Body of pancreas (tissue), 4 donors: ENCODE measurements at places on chromosomes 11 and 22.
A peak's percentile ranks its signal among the peaks of the same experiment; 100 is the strongest.

DNA sequence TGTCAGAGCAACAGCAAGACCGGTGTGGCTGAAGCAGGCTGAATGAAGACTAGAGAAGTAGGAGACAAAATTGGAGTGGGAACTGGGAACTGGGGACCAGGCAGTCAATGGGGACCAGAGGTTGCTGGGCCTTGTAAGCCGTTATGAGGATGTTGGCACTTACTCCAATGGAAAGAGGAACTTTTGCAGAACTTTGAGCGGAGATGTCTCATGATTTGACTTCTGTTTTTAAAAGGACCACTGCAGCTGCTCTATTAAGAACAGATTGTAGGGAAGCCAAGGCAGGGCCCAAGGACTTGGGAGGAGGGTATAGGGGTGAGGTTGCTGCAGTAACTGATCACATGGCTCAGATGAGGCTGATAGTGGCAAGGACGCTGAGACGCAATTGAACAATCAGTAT lies 34.2 kb downstream of the IL18 start:
- no peak for DNase-seq

DNA sequence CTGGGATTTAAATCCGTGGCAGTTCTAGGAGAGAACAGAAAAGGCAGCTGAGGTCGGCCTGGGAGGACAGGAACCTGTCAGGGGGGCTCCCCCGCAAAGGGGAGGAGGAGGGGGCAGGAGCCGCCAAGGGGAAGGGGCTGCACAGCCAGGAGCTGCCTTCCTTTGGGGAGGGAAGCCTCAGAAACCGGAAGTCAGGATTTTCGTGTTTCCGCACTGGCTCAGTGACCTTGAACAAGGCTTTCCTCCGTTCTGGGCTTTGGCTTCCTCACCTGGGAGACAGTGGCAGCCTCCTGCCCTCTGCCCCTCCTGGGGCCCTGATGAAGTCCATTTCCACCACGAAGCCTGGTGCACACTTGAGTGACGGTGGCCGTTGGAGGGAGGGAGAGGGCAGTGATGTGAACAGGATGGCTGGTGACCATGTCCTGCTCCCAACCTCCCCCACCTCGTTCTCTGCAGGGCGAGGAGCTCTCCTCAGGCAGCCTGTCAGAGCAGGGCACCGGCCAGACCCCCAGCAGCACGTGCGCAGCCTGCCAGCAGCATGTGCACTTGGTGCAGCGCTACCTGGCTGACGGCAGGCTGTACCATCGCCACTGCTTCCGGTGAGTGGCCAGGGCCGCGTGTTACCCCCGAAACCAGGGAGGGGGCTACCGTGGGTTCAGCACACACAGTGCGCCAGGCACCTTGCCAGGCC lies 12.6 kb downstream of the MICALL1 start:
- DNase-seq = no peak

GRCh38 chr11:44404301-44404700 lies 94.4 kb upstream of the ALX4 start:
- DNase-seq = no peak

- no peak for DNase-seq
These were observed 1.1 kb upstream of the SAMM50 start for GRCh38 chr22:43953988-43954785.

- no peak for DNase-seq
These were observed 58.5 kb downstream of the TNRC6B start for GRCh38 chr22:40236131-40236665.

GRCh38 chr11:28346209-28346608 lies 238.0 kb downstream of the METTL15 start:
- no peak for DNase-seq

GRCh38 chr11:4677948-4678347 lies 19.7 kb downstream of the OR51E2 start:
- no peak for DNase-seq

GRCh38 chr22:27867953-27868731 lies 50.9 kb downstream of the PITPNB start:
- no peak for DNase-seq

DNA sequence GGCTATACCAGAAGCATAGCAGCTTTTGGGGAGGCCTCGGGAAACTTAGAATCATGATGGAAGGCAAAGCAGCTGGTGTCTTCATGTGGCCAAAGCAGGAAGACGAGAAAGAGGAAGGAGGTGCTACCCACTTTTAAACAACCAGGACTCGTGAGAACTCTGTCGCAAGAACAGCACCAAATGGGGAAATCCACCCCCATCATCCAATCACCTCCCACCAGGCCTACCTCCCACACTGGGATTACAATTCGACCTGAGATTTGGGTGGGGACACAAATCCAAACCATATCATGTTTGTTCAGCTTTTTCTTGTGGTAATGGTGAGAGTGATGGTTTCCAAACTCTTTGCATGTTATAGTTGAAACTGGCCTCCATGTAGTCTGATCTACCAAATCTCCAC lies 32.5 kb upstream of the OR10D3 start:
- DNase-seq = no peak

- DNase-seq = no peak
These were observed 5.3 kb upstream of the LRRC10B start for GRCh38 chr11:61503135-61503770.

GRCh38 chr11:76680518-76681425 lies 10.2 kb upstream of the LRRC32 start:
- DNase-seq = peak; percentile 66

- no peak for DNase-seq
These were observed 17.4 kb upstream of the BACE1-AS start for GRCh38 chr11:117273550-117274289.

DNA sequence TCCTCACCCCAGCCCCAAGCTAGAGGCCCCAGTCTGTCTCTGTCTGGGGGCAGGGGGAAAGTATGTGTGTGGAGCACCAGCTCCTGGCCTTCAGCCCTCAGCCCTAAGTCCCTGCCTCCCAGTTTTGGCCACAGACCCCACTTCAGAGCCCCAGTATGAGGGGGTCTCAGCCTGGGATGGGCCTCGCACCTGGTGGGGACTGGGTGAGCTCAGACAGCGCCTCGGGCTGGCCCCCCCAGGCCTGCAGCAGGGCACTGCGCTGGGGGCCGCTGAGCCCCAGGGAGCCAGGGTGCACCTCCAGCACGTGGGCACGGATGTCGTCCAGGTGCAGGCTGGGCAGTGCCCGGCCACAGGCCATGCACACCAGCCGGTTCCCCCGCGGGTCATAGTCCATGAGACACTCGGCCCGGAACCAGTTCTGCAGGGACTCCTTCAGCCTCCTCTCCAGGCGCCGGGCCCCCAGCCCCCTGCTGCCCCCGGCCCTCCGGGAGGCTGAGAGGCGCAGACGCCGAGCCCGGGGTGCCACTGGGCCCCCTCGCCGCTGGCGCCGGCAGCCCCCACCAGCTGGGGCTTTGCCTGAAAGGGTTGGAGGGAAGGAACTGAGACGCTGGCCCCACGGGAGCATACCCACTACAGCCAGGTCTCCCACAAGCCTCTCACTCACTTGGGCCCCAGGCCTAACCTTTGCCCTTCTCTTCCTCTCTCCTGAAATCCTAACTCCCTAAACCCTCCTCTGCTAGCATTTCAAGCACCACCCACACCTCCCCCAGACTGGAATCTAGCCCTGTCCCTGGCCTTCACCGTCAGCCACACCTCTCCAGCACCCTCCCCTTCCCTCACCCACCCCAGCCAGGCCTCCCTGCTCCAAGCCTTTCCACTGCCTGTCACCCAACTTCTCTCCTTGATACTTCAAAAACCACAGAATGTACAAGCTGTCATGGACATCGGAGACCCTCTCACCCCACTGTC lies 3.6 kb downstream of the ZFTA start:
- peak; percentile 73 for DNase-seq

- DNase-seq = no peak
These were observed 95.7 kb downstream of the STIM1 start for GRCh38 chr11:3950996-3951660.
